ENCODE measurements at places on chromosomes 1 and 21. TPM values are rescaled to one million over a fixed set of nuclear protein-coding genes. Genes with fewer than 3 reads are reported as not detected.

SPATA21 gene
- 0.17 TPM for polyA plus RNA-seq

LCE1A gene
- not detected for polyA plus RNA-seq

TDRD10 gene
- 1.5 TPM for polyA plus RNA-seq

SELL gene
- polyA plus RNA-seq = 2.4 TPM

DNA sequence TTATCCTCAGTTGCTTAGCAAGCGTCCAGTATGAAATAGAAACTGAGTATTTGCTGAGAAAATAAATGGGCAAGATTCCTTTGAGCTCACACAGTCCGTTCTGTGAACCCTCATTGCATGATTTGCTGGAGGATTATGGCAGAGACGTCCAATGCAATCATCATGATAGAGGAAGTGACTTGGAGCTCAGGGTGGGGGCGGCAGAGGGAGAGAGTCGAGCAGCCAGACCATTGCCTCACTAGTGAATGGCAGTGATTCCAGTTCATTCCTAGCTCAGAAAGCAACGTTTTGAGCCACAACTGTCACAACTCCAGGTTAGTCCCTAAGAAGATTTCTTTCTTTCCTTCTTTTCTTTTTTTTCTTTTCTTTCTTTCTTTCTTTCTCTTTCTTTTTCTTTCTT lies 27.5 kb upstream of the COL9A2 start:
- no peak for DNase-seq

- DNase-seq = no peak
These were observed 5.7 kb upstream of the ARID1A start for GRCh38 chr1:26690157-26690556.

GRCh38 chr1:108149796-108150467 lies 50.2 kb downstream of the SLC25A24 start:
- DNase-seq = no peak

- DNase-seq = no peak
These were observed 21.2 kb upstream of the MRPS6 start for GRCh38 chr21:34052171-34052570.

- DNase-seq = no peak
These were observed 1326.5 kb upstream of the B3GALT2 start for GRCh38 chr1:194512957-194513356.

All from right renal pelvis (tissue), 4 donors.